Stimulated activated CD4-positive, alpha-beta T cell treated with anti-CD3 and anti-CD28 coated beads, Interleukin-1b, Interleukin-23, amount 100 ng/mL, for 4 hours (primary cell): ENCODE measurements at places on chromosomes 3 and 15.

DNA sequence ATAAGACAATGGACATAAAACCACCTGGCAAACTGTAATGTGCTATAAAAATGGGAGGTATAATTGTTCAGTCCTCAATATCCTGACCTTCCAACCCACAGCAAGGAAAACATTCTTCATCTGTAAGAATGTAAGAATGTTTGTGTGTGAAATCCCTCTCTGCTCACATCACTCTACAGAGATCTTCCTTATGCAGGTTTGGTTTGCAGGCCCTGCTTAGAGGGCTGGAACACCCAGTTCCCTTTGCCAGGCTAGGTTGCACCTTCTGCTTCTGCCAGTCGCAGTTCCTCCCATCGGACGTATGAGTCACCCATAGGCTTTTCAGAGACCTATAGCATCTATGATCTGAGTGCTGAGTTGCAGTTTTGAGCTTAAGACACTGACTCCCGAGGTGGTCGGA is 24.1 kb upstream of the MINAR1 start:
- DNase-seq: no peak

DNA sequence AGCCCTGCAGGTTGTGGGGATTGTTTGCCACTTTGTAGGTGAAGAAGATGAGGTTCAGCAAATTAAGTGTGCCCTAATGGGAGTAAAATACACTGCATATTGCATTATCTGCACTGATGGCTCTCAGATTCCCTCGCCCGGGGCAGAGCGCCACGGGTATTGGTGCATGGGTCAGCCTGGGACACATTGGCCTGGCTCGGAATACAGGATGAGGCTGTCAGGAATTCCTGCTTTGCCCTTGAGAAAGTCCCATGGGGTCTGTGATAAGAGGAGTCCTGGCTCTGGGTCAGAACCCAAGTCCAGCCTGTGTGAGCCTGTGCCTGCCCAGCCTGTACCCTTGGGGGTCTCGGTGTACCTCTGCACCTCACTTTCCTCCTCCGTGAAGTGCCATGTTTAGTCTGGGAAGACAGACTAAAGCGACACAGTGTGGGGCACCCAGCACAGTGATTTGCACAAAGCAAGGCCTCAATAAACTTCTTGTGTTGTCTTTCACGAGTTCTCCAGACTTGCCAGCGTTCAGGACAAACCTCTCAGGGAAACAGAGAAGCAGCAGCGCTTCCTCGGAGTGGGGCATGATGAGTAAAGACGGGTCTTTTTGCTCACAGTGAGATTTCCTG is 107.6 kb downstream of the LRRK1 start:
- no peak for DNase-seq

DNA sequence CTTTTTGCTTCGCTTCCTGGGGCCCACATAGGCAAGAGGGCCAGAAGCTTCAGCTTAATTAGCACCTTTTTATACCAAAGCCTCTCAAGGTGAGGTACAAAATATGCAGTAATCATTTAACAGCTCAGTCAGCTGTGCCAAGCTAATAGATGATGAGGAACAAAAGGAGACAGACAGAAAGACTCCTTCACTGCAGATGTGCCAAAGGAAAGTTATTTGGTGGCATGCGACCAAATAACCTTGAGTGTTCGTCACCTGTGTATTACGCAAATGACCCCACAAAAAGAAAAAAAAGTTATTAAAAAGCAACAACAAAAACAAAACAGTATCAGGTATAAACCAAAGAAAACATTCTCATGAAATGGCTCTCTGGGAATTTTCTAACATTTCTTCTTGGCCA is 325.8 kb upstream of the IGF1R start:
- DNase-seq: no peak

DNA sequence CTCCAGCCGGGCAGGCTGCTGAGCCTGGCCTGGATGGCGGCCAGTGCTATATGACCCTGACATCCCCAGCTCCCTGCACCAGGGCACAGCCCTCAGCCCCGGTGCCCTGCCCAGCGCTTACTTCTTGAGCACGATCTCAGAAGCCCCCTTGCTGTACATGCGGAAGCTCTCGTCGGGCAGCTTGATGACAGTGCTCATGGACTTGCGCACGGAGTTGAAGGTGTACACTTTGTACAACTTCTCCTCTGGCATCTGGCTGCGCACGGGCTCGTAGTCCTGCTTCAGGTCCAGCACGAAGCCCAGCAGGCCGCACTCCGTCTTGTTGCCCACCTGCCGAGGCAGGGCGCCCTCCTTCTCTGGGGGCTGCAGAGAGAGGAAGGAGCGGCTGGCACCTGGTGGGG is 38.8 kb upstream of the SEC13 start:
- no peak for DNase-seq

DNA sequence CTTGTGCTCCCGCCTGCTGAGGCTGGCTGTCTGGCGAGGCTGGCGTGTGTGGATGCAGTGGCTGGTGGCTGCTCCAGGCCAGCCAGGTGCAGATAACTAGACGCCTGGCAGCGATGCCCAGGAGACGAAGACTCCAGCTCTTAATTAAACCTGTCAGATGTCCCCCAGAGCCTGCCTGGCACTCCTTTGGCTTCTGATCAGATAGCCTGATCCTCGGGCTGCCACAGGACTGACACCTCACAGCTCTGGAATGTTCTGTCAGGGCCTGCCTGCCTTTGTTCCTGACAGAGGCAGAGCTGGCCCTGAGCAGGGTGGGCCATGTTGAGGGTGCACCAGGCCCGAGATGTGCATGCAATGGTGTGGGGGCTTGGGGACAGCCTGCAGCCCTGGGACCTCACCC is 36.5 kb downstream of the PLXNA1 start:
- DNase-seq: no peak

GRCh38 chr15:84598993-84599392 is 1.8 kb upstream of the ZSCAN2 start:
- DNase-seq: no peak

DNA sequence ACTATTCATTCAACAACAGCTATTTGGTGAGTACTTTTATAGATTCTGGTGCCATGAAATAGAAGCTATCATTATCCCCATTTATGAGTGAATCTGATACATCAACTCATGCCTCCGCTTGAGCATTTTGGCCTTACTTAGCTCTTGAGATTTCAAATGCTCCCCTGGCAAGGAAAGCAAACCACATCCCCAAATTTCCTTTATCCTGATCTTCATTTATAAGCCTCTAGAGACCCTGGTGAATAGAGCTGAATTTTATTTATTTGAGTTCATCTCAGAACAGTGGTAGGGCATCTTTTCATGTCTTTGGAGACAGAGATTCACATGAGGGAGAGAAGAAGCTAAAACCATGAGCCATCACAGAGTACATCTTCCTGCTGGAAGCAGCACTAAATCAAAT is 317.2 kb downstream of the SLC9A9 start:
- no peak for DNase-seq

GRCh38 chr15:55827955-55828354 is 85.0 kb upstream of the PRTG start:
- DNase-seq: no peak

DNA sequence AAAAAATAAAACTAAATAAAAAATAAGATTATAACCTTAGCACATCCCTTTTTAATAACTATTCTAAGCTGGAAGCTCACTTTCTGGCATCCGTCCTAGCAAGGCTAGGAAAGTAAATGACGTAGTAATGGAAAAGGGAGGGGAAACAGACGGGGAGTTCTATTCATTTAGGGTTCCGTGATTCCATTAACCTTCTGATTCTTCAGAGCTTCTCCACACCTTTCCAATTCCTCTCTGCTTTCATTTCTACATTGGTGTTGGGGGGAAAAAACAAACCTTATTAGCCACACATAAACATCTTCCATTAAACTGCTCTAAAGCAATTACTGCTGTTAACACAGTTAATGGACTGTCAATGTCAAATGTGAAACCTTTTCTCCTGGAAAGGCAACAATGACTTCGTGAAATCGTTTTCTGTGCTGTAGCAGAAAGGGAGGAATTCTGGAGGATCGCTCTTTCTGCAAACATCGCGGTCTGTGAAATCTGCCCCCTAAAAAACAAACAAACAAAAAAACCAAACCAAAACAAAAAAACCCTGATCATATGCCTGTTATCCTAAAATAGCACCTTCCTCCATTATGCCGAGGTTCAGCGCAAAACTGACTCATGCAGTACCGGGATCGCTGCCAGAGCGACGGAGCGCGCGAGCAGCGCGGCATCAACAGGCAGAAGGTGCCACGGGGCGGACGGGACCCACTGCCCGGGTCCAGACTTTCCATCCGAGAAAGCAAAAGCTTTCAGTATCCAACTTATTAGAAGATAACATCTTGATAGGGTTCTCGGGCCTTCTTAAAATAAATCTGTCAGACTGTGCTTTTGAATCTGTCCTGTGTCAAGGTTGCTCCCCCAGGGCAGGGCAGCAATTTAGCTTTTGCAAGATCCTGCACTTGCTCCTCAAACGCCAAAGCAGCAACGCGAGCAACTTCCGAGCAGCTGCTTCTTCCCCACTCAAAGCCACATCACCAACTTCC is 156.2 kb downstream of the FGF12 start:
- no peak for DNase-seq
